Mucosa of descending colon (tissue), 3 donors: ENCODE measurements at places on chromosomes 7 and 10.

DNA sequence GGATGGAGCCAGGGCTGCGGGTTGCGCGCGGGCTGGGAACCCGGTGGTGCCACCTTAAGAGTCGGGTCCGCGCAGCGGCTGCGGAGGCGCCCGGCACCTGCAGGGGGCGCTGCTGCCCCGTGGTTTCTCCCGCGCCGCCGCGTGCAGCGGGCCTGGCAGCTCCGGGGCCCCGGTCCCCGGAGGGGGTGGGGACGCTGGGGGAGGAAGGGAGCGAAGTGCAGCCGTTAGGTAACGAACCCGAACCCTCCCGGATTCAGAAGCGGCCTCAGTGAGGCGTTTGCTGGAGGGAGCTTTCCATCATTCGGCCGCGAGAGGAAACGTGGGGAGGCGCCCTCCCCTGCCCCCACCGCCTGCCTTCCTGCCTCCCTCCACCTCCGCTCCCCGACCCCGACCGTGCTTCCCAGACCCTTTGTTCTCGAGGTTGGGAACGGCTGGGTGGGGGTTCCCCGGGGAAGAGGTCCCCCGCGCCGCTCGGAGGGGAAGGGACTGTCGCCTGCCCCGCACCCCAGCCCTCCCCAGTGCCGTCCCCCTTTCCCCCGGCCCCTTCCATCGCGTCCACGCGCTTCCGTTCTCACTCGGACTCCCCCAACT is 29.6 kb downstream of the SKIDA1 start:
- DNase-seq, result peak; percentile 89

DNA sequence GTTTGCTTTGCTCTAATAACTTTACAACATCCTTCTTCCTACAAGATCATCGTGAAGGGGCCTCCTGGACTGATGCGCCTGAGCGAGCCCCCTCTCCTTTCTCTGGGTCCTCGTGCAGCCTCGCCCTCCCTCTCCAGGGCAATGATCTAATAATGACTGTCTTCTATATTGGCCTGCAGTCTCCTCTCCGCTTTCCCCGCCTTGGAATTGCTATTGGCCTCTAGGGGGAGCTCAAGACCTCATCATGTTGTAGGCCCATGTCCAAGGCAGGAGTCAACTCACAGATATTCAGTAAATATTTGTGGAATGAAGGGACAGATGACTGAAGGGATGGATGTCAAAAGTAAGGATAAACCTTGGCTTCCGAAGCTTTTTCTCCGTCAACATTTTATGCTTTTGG is 1180.3 kb downstream of the TYW1 start:
- DNase-seq, result no peak

DNA sequence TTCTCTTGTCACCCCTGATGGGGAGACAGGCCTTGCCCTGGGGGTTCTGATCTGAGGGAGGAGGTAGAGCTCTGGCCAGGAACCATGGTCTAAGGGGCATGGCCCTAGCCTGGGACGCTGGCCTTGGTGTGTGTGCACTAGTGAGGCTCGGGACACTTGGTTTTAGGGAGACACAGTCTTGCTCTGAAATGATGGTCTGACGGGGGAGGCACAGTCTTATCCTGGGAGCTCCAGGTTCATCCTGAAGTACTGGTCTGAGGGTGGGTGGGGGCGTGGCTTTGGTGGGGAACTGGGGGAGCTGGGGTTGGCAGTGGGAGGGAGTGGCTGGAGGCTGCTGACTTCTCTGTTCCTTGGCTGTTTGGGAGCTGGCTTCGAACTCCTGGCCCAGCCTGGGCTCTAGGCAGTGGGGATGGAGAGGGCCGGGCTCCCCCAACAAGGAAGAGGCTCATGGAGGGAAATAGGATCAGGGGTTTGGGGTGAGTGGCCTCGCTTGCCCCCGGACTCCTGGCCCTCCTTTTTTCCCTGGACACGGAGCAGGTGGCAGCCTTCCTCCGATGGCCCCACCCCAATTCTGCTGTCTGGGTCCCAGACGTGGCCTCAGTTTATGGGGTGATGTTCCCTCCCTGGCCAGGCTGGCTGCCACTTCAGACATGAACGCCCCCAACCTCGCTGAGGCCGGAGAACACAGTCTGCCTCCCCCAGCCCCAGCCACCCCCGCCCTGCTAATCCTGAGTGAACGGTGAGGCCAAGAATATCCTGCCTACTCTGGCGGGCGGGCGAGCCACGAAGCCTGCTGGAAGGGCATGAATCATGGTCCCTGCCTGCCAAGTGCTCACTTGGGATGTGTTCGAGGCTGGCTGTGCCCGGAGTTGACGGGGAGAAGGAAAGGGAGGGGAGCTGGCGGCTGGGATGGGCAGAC is 43.5 kb downstream of the TMEM270 start:
- no peak for DNase-seq

DNA sequence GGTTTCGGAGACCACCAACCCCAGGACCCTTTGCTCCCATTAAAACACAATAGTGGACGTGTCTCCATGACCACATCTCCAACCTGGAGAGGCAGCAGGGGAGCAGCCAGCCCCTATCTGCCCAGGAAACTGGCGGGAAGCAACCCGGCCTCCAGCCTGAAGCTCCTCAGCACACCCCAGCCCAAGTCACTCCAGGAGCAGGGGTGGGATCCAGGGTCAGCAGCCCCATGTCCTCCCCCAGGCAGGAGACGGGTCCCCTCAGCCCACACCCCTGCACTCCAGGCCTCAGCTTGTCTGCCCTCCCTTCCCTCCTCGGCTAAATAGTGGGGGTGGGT is 601 bp downstream of the ADAM8 start:
- DNase-seq, result no peak

- DNase-seq, result no peak
These were observed 47.4 kb upstream of the COMTD1 start for GRCh38 chr10:75283078-75283670.

DNA sequence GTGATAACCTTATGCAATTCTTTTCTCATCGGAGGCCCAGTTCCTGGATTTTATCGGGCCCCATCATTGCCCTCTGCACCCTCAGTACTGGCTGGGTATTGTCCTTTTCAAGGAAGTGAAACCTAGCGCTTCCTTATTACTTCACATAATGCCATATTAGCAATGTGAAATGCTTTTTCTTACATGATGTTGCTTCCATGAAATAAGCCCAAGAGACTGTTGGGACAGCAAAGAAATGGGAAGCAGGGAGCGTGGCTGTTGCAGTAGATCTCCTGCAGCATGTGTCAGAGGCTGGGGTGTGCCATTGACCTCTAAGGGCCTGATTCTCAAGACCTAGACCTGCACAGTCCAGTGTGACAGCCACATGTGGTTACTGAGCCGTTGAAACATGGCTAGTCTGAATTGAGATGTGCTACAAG is 8.1 kb downstream of the CHN2 start:
- DNase-seq, result peak; percentile 39
